Nucleus accumbens (tissue), 56 donors: ENCODE measurements at places on chromosomes 5 and 9.

GRCh38 chr5:92429646-92430045 lies 1046.5 kb upstream of the ARRDC3 start:
- no peak for DNase-seq

DNA sequence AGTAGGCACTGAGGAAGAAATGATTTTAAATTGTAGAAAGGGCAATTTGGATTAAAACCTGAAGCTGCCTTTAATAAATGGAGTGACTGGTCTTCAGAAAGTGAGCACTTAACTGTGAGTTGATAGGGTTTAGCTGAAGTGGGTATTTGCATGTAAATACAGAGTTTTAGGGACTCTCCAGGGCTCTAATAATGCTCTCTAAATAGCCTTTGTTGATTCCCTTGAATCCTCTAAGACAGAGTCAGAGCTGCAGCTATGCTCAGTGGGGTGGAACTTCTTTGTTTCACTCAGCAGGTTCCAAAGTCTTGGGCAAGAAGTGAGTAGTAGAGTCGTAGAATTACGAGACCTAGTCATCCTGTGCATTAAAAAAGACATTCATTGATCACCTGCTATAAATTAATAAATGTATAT lies 21.4 kb downstream of the GLRA1 start:
- DNase-seq = no peak

GRCh38 chr5:146039420-146039819 lies 66.0 kb downstream of the PLAC8L1 start:
- DNase-seq = no peak

DNA sequence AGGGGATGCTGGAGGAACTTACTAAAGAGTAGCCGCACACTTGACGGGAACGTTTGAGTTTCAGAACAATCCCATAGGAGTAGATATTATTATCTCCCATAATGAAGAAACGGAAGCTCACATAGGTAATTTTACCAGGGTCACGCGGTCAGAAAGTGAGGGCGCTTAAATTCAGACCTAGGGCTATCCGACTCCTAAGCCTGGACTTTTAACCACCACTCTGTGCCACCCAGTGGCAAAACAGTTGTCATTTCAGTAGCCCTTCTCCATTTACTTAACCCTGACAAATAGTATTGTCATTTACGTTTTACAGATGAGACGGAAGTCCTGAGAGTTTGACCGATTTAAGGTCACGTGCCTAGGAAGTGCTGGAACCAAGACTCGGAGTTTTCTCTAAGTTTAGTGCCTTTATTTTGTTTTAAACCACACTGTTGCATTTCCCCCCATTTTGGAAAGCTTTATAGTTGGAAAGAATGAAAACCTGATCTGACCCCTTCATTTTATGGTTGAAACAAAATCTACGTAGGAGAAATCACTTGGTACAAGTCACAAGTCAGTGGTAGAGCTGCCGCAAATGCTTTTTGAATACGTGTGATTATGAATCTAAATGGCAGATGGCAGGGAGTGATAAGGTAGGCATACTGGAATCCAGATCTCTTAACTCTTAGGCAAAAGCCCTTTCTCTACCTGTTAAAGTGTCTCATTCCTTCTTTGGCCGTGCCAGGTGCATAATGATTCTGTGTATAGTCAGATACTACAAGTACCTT lies 650 bp downstream of the MRRF start:
- DNase-seq = peak; percentile 38
